ENCODE measurements at places on chromosomes 13 and 19.

GRCh38 chr13:20024702-20025101, 66.2 kb downstream of the ZMYM2 start:
- DNase-seq: no peak

DNA sequence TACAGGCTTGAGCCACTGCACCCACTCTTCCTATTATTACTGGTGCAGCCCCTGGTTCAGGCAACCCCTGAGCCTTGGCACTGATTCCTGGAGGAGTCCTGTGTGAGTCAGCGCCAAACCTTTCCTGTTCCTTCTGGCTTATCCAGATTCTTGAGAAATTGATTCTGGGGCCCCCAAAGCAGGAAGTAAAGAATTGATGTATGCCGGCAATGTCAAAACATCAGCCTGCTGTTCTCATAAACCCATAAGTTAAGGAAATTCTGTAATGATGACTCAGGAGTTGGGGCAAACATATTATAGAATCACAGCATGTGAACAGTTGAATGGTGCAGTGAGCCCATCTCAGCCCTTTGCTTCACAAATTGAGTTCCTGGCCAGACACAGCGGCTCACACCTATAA, 1.4 kb upstream of the OR7G3 start:
- DNase-seq: no peak

DNA sequence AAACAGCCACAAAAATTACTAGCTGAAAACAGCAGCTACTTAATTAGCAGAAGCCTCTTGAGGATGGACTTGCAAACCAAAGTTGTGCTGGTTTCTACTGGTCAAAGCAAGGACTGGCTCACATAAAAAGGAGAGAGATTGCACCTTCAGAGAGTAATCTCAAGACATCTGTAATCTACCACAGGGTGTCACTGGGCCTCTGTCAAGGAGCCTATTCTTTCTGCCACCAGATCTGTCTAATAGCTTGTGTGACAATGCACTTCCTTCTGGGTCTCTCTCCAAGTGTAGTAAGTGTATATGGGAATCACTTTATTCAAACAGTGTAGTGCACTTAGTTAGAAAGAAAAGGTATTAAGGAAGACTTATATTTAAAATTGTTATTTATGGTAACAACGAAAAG, 24.4 kb upstream of the ZNF561 start:
- peak; percentile 1 for DNase-seq

DNA sequence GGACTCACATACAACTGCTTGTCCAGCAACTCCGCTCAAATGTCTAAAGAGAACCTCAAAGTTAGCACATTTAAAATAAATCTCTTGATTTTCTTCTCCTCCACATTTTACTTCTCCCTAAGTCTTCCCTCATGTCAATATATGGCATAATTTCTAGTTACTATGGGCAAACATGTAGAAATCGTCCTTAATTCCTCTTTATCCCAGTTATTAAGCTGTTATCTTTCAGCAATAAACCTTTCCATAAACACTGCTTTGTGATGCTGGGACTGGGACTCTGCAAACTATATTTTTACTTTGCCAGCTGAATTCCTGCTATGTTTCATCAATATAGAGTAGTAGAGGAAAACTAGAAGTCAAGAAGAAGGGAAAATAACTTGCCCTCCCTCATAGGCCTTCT, 99.7 kb downstream of the KCNRG start:
- no peak for DNase-seq

DNA sequence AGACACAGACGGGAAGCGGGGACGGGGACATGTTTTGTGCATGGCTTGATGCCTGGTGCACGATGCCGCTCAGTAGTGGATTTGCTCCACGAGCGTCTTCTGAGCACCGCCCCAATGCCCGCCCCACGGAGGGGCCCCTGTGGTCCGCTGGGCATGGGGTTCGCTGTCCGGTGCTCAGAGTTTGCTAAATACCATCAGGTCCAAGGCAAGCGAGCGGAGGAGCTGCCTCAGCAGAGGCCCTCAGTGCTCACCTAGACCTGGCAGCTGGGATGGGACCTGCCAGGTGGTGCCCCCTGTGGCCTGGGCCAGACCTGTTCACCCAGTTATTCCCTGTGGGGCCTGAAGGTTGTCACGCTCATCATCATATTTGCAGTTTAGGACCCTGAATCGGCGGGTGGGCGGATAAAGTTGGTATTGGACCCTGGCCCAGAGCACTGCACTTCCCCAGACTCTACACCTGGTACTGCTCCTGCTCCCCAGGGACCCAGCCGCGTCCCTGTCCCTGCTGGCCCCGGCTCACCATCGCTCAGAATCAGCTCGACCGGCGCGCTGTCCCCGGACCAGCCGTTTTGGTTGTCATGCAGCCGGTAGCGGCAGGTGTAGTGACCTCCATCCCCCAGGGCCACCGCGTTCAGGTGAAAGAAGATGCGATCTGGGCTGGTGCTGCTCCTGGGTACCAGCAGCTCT, 2.3 kb downstream of the A1BG start:
- DNase-seq: no peak

GRCh38 chr13:45896285-45896684, 44.7 kb upstream of the SIAH3 start:
- DNase-seq: no peak

- DNase-seq: no peak
Measured at GRCh38 chr19:11806354-11807098, 7.5 kb upstream of the ZNF440 start.

GRCh38 chr19:8085598-8086408, 33.2 kb downstream of the CCL25 start:
- no peak for DNase-seq

DNA sequence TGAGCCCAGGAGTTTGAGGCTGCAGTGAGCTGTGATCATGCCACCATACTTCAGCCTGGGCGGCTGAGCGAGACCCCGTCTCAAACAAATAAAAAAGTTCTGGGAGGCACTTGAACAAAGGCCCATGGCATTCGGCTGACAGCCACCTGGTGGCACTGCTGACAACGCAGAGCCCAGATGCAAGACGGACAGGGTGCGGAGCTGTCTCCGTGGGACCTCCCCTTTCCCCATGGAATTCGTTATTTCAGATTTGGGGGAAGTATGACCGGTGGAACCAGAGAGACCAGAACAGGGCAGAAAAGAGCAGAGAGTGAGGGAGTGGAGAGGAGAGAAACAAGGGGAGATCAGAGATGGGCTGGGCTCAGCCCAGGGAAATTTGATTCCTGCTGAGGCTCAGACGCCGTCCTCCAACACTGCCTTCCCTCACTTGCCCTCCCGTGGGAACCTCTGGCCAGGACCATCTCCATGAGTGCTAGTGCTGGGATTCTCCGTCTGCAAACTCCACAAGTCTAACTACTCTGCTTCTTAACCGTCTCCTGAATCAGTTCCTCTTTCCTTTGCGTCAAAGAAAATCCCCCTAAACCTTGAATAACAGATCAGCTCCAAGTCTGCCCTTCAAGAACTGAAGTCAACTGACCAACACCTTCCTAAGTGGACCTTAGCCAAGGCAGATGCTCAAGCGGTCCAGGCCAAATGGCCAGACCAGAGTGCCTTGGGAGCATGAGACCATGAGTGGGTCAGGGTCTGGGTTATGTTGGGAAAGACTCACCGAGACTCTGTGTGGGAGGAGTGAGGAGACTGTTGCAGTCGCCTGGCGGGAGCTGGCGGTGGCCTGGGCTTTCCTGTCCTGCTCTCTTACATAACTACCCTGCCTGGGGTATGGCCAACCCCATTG, 11.9 kb upstream of the ATF5 start:
- no peak for DNase-seq

DNA sequence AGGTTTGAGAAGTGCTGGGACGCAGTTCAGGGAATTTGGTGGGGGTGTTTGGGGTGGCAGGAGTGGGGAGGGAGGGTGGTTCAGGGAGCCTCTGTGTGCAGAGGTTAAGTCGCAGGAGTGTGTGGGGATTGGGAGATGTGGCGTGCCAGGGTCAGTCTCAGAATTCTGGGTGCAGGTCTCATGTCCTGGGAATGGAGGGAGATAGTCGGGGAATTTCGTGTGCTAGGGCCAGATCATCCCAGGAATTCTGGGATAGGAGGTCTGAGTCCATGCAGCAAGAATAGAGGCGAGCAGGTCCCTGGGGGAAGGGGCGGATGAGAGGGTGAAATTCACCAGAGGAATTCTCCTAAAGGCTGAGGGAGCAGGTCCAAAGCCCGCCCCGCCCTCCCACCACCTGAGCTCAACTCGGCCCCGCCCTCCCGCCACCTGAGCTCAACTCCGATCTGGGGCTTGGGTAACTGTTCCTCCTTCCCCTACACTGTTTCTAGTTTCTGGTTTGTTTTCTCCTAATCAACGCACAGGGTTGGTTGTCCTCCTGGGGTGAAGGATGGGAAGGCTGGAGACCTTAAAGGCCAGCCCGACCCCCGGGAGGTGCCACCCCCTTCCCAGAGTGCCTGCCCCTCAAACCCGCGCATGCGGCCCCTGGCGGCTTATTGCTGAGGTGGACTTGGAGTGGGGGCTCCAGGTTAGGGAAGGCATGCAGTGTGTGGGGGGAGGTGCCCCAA, 15.2 kb downstream of the KCNC3 start:
- DNase-seq: peak; percentile 63

DNA sequence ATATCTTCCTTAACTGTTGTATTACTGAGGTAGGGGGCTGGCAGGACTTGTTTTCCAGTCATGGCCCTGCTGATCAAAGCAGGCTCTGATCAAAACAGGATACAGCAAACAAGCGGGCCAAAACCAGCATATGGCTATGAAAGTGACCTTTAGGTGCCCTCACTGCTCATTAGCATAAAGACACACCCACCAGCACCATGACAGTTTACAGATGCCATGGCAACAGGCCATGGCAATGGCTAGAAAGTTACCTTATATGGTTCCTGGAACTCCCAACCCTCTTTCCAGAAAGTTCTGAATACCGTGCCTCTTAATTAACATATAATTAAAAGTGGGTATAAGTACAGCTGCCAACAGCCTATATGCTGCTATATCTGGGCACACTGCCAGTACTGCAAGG, 551.4 kb upstream of the SGCG start:
- DNase-seq: no peak

DNA sequence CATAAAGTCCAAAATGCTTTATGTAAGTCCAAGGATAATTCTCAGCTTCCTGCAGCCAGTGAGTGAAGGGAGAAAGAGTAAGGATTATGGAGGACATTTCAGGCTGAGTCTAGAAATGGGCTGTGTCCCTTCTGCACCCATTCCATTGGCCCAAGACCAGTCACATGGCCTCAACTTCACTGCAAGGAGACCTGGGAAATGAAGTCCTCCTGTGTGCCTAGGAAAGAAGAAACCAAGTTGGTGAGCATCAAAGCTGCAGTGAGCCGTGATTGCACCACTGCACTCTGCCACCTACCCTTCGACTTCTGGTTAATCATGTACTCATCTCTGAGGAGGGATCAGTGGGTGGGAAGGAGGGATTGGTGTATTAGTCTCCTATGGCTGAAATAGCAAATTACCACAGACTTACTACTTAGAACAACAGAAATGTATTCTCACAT, 3.6 kb upstream of the CD37 start:
- peak; percentile 55 for DNase-seq

DNA sequence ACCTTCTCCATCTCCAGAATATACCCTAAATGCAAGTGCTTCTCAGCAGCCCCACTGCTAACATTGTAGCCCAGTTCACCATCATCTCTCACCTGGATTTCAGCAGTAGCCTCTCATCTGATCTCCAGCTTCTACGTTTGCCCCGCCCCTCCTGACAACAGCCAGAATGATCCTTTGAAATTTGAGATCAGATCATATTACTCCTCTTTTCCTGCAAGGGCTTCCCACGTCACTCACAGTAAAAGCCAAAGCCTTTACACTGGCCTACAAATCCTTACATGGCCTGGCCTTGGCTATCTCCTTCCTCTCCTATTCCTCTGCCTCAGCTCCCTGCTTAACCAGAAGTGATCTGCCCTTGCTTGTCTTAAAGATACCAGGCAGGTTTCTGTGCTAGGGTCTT, 94.3 kb upstream of the NBEA start:
- no peak for DNase-seq

DNA sequence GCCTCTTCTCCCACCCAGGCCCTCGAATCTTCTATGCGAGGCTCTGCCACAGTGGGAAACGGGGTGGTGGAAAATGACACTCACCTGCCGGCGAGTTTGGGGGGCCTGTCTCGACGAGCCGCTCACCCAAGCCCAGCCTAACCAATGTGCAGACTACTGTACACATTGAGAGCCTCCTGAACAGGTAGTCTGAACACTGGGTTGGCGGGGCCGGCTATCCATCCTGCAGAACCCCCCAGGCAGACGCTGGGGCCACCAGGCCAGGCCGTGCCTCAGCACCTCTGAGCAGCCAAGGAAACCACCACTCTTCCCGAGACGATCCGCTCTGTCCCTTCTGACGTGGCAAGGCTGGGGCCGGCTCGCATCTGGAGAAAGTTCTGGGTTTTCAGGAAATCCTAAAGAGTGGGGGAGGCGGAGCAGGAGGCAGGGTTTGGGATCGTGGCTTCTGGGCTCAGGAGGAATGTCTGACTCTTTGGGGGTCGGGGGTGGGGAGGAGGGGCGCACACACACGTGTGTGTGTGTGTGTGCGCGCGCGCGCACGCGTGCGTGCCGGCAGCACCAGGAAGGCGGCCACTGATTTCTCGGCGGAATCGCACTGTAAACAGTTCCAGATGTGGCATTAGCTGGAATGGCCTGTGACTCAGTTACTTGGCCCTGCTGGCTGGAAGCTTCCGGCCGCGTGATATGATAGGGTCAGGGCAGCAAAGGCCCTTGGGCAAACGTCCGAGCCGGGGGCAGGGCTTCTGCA, 18.5 kb downstream of the TMED1 start:
- no peak for DNase-seq

DNA sequence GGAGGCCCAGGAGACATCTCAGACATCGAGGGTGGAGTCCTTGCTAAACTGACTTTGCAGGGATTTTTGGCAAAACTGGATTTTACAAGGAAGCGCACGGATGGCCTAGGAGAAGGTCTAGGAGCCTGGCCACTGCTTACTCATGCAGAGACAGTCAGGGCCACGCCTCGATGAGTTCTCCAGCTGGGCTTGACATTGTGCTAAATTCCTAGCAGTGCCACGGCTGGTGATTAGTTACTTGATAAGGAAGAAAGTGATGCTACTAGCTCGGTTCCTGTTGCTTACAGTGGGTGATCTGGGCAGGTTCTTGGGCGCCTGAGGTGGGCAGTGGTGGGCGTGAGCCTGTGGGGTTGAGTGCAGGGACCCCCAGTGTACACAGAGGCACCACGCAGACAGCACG, 143.4 kb downstream of the SOX1 start:
- no peak for DNase-seq

- no peak for DNase-seq
Measured at GRCh38 chr13:109947006-109947405, 160.6 kb upstream of the IRS2 start.

DNA sequence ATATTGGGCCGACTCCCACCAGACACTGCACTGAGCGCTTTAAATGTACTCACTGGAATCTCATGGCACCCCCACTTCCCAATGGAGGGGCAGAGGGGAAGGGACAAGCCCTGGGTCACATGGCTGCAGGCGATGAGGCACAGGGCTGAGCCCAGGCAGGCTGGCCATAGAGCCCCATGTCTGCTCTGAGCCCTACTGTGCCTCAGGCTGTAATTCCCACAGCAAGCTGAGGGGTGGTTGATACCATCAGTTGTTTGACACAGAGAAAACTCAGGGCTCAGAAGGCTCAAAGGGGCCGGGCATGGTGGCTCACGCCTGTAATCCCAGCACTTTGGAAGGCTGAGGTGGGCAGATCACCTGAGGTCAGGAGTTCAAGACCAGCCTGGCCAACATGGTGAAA, 25.1 kb downstream of the RFX1 start:
- no peak for DNase-seq

- peak; percentile 17 for DNase-seq
Measured at GRCh38 chr19:30580673-30581072, 208.5 kb downstream of the ZNF536 start.

GRCh38 chr19:35715981-35716800, 1.6 kb upstream of the KMT2B start:
- DNase-seq: peak; percentile 74

Measured in G401 (cell line).